Stimulated activated CD8-positive, alpha-beta memory T cell treated with anti-CD3 and anti-CD28 coated beads, Interleukin-2, amount 100 ng/mL, for 1 hour (primary cell): ENCODE measurements at places on chromosomes 4 and X.

GRCh38 chrX:103716962-103717361 is 6.3 kb downstream of the TMEM31 start:
- DNase-seq, result no peak

DNA sequence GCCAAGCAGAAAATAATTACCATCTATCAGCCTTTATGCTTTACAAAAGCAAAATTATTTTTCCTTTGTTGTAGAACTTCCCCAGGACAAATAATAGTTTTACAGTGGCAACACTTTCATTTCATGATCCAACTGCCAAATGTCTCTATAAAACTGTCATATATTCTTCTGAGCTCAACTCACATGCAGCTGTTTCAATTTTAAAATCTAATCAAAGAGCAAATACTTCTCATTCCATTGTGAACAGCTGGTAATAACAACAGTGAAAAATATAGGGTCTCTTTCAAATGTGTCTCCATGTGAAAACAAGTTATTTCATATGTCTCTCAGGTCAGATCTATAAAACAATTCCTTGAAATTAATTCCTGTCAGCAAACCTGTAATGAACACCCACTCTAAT is 270.6 kb upstream of the SLC7A11 start:
- DNase-seq, result no peak

DNA sequence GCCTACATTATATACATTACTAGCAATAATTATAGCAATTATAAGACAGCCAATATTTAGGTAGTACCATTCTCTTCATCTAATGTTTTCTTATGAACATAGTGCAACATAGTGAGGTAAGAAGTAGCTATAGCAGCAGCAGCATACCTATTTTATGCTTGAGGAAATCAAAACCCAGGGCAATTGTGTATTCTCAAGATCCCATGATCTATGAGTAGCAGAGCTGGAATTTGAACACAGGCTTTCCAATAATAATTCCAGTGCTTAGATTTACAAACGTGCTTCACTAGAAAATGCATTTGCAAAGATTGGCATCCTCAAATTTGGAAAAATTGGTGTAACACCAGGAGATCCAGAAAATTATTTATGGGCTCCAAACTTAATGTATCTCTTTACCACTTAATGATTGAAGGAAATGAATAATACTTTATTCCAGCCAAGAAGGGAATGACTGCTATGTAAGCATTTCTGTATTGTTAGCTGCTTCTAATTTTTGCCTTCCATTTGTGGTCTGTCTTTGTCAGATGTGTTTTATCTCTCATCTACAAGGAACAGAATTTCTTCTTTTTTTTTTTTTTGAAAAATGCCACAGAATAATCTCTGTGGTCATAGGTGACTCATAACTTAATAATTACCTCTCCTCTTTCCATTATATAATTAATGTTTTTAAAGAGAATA is 451.1 kb downstream of the ARAP2 start:
- DNase-seq, result no peak

DNA sequence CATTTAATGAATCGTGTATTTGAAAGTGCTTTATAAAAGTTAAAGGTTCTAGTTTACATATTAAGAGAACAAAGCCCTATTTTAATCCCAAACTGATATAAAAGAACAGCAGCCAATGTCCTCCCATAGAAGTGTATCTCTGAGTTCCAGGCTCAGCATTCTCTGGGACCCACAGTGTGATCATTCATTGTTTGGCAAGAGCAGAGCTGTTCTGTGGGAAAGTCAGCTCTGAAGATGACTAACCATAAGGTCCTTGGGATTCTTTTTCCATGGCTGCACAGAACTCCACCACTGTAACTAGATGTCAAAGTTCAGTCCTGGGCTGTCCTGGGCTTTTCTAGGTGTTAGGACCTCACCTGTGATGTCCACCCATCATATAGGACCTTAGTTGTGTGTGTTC is 157.0 kb upstream of the TLL1 start:
- no peak for DNase-seq

- DNase-seq, result no peak
Observed at GRCh38 chr4:87228262-87228860, 7.9 kb upstream of the KLHL8 start.

DNA sequence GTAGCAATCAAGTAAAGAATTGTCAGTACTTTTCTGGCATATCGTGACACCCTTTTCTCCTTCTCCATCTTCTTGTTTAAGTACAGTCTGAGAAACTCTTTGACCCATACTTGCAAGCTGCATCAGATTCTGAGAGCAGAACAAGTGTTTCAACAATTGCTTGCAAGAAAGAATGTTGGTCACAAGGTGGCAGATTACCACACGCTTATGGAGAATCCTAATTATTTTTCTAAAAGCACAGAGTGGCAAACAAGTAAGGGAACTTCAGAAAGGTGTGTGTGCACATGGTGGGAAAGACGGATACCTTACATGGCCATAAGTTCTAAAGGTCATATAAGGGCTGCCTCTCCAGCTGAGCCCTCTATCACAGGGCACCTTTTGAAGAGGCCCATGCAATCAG is 136.4 kb upstream of the FGF13 start:
- DNase-seq, result no peak

GRCh38 chr4:141388481-141388880 is 167.8 kb downstream of the ZNF330 start:
- DNase-seq, result no peak

GRCh38 chr4:80361329-80361900 is 25.9 kb downstream of the CFAP299 start:
- DNase-seq, result no peak

DNA sequence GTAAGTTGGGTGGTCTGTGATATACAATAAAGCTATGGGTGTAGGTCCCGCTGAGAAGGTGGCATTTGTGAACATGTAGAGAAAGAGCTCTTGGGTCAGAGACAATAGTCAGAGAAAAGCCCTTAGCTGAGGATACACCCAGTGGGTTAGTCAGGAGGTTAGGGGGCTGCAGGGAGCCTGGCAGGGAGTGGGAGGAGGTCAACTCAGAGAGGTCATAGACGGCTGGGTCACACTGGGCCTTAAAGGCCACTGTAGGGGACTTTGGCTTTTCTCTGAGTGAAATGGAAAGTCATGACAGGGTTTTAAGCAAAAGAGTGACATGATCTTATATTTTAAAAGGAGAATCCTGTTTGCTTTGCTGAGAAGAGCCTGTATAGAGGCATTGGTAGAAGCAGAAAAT is 16.7 kb downstream of the MGST2 start:
- no peak for DNase-seq

DNA sequence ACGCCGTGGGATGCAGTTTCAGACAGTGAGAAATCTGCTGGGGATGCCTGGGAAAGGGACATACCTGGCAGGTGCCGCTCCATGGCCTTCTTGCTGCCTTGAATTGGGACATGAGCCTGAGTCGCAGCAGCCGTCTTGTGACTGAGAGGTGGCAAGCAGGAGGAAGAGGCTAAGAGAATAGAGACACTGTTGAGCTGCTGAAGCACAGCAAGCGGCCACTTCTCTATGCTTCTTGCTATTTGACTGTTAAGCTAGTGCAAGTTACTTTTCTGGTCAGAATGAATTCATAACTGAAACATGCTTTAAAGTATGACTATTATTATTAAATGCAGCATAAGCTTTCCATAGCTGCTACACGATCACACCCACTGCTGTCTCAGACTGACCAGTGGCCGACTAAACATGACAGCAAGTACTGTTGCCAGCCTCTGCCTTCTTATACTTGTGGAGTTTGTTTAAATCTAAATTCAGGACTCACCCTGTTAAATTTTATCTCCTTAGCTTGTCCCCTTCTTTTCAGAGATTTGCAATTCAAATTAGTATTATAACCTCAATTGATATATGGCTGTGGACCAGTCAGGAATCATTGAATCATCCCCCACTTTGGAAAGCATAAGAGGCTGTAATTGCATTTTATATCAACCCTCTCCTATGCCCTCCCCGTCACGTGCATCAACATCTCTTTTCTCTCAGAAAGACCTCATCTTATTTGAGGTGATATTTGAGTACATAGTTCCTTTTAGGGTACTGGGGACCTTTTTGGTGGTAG is 24.8 kb upstream of the ACSL1 start:
- no peak for DNase-seq

GRCh38 chr4:151865312-151865711 is 104.5 kb upstream of the GATB start:
- DNase-seq, result no peak

GRCh38 chr4:61507091-61507490 is 307.0 kb downstream of the ADGRL3 start:
- no peak for DNase-seq

DNA sequence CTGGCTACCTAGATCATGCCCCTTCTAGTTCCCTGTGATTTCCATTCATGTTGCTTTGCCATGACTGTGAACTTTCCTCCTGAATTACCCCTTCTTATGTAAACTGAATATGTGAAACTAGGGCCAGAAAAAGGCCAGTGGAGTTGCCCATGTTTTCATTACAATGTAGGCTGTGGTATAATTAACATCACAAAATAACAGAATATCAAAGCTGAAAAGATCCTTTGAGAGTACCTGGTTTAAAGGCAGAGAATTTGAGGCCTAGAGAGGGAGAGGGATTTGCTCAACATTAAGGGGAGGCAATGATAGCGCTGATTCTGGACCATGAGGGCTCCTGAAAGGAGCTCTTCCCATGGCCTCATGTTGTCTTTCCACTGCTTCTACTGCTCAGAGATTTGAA is 392.2 kb downstream of the OPHN1 start:
- DNase-seq, result no peak

- no peak for DNase-seq
Observed at GRCh38 chrX:153486171-153486570, 8.6 kb upstream of the BGN start.

GRCh38 chrX:110985470-110985869 is 110.5 kb upstream of the PAK3 start:
- no peak for DNase-seq

DNA sequence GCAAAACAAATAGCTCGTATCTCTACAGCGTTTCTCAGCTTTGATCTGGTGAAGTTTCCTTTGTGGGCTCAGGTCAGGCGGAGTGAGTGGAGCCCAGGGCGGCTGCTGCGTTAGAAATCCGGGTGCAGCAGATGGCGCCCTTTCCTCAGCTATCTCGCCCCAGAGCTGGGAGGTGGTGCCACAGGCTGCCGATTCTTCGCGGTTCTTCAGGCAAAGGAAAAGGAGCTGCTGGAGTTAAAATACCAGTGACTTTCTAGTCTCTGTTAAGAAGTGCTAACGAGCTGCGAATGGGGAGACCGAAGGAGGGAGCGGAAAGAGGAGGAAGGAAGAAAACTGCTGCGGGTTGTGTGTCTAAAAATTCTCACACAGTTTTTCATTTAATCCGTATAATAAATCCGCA is 114.6 kb downstream of the CPE start:
- DNase-seq, result peak; percentile 14

DNA sequence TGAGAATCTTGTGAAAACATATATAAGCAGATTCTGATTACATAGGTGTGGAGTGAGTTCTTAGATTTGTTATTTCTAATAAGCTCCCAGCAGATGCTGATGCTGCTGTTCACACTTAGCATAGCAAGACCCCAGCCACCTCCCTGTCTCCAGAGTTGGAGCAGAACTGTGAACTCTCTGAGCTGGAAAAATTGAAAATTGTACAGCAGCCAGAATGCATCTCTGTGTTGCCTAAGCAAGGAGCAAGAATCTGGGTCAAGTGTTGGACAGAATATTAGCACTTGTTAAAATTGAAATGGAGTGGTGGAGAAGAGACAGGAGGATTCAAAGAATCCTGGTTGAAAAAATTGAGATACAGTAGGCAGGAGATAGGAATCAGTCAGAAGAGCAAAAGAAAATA is 146.6 kb upstream of the FAM47C start:
- no peak for DNase-seq

- DNase-seq, result no peak
Observed at GRCh38 chr4:146458594-146458993, 63.1 kb downstream of the SLC10A7 start.

DNA sequence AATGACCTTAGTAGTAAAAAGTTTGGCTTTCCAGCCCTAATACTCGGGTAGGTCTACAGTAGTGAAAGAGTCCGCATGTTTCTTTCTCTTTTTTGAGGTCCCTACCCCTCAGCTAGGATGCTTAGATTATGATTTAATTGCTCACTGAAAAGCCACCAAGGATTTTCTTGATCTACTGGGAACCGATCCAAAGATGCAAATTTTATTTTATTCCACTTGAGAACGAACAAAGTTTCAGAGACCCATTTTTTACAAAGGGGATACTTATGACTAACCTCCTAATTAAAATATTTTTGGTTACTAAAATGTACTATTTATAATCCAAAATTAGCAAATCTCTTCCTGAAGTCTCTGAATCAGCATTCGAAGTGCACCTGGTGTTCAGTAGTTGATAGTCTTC is 14.3 kb upstream of the PDHA2 start:
- DNase-seq, result no peak

DNA sequence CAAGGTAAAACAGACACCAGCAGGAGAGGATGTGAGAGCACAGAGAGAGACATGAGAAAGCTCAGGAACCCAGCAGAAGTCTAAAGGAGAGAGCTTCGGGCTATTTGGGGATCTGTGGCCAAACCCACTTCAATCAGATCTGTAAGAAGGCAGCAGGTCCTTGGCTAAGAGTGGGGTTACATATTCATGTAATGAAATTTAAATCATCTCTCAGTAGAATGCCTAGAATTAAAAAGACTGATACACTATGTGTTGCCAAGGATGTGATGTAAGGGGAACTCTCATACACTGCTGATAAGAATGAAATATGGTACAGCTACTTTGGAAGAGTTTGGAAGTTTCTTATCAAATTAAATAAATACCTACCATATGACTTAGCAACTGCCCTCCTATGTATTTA is 35.8 kb downstream of the PDE5A start:
- no peak for DNase-seq
